ENCODE measurements at places on chromosomes 6 and 20. TPM values are rescaled to one million over a fixed set of nuclear protein-coding genes. Genes with fewer than 3 reads are reported as not detected.

Gene PROKR2
- not detected for polyA plus RNA-seq

Gene DBNDD2
- polyA plus RNA-seq = 3.1 TPM

Gene HTR1E
- polyA plus RNA-seq = not detected

Gene SLC32A1
- 0.16 TPM for polyA plus RNA-seq

Gene SMPDL3A
- polyA plus RNA-seq = 0.20 TPM

Gene DNAH8
- 0.63 TPM for polyA plus RNA-seq
